ENCODE measurements at places on chromosomes 6 and 20.

GRCh38 chr20:16350465-16350864 is 222.8 kb downstream of the KIF16B start:
- DNase-seq: peak; percentile 16

DNA sequence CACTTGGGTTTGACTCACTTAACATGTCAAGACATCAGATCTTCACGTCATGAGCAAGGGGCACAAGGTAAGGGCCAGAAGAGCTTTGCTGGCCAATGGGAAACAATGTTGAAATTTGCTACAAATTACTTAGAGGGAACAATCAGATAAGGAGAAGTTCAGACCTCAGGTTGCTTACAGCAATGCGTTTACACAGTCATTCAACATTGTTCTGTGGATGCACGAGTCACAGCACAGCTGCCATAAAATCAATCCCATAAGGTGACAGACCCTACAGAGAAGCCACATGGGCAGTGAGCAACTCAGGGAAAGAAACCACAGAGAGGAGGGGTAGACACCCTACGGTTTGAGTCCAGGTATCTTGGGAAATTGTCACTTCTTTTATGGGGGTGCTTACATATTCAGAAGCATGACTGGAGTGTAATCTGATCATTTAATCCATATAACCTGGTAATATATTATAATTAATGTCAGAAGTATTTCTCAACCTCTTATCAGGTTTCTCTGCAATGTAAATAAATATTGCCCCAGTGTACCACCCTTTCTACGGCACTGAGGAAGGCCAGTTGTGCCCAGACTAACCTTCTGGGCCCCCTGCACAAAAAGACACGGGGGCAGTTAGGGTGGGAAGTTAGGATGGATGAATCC is 2.3 kb upstream of the SLC22A2 start:
- DNase-seq: no peak

- DNase-seq: no peak
Measured at GRCh38 chr20:9887706-9888105, 48.8 kb upstream of the PAK5 start.

DNA sequence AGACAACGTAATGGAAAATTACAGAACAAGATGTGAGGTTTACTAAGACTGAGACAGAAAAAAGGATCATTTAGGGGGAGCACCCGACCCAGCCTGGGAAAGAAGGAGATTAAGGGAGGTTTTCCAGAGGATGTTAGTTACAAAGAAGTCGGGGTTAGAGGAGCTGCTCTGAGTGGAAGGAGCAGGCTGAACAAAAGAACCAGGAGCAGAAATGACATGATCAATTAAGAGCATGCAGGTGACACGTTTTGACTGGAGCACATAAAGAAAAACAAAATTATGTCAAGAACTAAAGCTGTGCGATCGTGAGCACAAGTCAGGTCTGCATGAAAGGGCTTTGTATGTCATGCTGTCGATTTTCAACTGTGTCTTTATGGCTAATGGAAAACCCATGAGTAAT is 417.3 kb upstream of the MARCKS start:
- no peak for DNase-seq

- DNase-seq: peak; percentile 47
Measured at GRCh38 chr20:32457479-32457986, 99.4 kb downstream of the ASXL1 start.

GRCh38 chr20:9831032-9831431 is 7.8 kb downstream of the PAK5 start:
- no peak for DNase-seq

GRCh38 chr20:32761417-32761830 is 761 bp upstream of the DNMT3B start:
- DNase-seq: no peak

DNA sequence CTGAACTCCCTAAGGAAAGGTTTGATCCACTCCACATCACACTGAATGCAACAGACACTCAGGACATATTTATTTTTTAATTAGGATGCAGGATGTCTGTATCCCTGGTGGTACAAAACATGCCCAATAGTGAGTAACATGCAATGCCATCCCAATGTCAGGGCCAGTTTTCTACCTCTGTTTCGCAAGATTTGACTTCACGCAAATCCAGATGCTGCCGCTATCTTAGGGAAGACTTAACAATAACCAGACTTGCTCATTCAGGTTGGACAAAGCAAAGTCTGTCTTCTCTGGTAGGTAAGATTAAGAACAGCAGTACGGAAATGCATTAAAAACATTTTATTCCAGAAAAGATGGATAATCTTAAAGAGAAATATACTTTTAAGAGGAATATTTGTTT is 103.1 kb downstream of the TASP1 start:
- no peak for DNase-seq

GRCh38 chr20:4820806-4821518 is 99.3 kb downstream of the PRND start:
- DNase-seq: peak; percentile 50

DNA sequence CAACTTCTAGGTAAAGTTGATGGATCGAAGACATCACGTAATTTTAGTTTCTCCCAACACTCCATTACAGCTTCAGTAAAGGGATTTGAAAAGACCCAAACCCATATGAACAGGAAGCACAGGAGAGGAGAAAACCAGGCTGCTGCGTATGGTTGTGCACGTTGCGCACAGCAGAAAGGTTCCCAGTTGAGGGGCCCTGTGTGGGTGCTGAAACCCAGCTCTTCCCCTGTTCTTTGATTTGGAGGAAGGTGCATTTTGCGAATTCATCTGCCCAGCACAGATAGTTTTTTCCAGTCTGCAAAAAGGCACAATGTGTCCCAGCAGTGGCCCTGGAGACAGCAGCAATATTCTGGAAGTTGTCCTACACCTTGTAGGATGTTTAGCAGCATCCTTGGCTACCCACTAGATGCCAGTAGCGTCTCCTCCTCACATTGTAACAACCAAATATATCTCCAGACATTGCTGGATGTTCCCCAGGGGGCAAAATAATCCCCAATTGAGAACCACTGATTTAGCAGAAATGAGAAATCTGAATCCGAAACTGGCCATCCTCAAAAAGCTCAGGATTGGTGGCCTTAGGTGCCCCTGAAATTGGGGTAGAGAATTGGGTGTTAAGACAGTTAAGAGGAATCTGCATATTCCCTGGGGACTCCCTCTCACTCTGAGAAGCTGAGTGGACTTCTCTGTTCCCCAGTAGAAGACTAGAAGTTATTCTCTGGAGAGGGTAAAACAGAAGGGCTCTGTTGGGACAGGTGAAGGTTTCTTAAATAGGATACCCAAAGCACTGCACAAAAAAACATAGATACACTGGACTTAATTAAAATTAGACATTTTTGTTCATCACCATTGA is 12.2 kb downstream of the SUN5 start:
- DNase-seq: no peak

DNA sequence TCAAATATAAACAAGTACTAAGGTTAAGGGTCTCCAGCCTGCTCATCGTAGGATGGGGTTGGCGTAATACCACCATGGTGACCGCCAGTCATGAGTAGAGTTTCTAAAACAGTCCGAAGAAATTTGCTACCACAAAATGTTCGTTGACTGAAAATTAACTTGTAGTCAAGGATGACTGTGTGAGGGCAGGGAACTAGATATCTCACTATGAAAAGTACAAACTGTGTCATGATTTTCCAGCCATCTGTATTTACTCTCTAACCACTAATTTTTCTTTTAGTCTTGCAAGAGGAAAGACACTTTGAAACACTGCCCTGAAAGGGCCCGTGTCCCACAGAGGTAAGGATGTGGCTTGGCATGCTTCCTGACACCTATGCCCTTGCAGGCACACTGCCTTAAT is 99.7 kb downstream of the IRF4 start:
- DNase-seq: no peak
